ENCODE measurements at places on chromosomes 2 and 18.

GRCh38 chr2:239770246-239770639 is 254.9 kb downstream of the NDUFA10 start:
- DNase-seq = no peak

DNA sequence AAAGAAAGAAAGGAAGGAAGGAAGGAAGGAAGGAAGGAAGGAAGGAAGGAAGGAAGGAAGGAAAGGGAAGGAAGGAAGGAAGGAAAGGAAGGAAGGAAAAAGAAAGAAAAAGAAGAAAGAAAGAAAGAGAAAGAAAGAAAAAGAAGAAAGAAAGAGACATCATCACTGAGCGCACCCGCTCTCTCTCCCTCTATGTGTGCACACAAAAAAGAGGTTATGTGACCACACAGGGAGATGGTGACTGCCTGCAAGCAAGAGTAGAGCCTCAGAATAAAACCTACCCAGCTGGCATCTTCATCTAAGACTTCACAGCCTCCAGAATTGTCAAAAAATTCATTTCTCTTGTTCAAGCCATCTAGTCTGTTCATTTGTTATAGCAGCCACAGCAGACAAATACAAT is 1307.4 kb upstream of the ACVR2A start:
- no peak for DNase-seq

DNA sequence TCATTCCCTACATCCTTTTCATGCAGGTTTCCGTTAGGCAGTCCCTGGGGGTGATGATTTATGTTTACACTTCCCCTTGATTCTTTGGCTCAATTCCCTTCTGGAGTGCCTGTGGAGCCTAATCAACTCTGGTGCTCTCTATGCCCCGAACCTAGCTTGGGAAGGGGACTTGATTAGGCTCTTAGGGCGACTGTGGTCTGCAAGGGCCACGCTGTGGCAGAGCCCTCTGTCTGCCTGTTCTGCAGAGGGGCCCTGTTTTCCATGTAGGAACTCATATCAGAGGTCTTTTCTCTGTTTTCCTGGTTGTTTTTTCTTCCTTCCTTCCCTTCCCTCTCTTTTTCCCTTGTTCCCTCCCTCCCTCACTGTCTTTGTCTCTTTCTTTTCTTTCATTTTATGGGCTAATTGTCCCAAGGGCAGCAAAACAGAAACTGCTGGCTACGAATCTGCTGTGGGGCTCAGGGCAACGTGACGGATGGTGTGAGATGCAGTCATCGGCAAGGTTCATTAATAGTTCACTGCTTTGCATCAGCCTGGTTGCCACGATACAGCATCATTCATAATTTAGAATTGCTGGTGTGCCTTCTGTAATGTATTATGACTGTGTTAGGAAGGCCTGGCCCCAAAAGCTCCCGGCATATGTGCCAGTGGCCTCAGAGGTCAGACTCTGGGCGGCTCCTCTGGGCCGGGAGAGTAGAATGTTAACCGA is 134.5 kb downstream of the NAPG start:
- no peak for DNase-seq

- no peak for DNase-seq
These were observed 262.2 kb upstream of the ZNF521 start for GRCh38 chr18:25614168-25614567.

- DNase-seq = no peak
These were observed 75.6 kb upstream of the CERS6 start for GRCh38 chr2:168380500-168380899.

GRCh38 chr2:157845081-157845480 is 31.0 kb downstream of the ACVR1 start:
- no peak for DNase-seq

DNA sequence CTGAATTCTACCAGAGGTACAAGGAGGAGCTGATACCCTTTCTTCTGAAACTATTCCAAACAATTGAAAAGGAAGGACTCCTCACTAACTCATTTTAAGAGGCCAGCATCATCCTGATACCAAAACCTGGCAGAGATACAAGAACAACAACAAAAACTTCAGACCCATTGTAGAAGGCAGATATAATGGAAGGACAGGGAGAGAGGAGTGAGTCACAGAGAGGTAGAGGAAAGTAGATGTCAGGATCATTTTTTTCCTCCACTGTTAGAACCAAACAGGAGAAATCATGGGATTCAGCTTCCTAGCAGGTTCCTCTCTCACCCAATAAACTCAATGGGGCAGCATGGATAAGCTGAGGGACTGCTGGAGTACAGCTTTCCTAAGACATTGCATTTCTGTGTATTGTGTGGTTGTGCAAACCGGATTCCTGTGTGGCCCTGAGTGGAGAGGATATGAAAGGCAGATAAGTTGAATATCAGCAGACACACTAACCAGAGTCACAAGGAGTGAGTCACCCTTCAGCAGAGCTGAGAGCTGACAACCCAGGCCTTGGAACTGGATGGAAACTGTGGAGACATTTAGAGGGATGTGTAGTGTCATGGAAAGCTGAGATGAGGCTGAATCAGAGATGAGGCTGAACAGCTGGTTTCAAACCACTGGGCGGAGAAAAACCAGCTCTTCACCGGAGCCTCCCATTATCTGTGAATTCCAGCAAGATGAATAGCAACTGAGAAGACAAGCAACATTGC is 60.9 kb upstream of the MMADHC start:
- no peak for DNase-seq

Data from stimulated activated CD8-positive, alpha-beta memory T cell treated with anti-CD3 and anti-CD28 coated beads, Interleukin-4, amount 100 ng/mL, for 1 hour (primary cell).